ENCODE measurements at places on chromosomes 3 and 15. TPM values are rescaled to one million over a fixed set of nuclear protein-coding genes. Genes with fewer than 3 reads are reported as not detected.

GRCh38 chr3:36832406-36832805 is 68.1 kb upstream of the DCLK3 start:
- no peak for DNase-seq

DNA sequence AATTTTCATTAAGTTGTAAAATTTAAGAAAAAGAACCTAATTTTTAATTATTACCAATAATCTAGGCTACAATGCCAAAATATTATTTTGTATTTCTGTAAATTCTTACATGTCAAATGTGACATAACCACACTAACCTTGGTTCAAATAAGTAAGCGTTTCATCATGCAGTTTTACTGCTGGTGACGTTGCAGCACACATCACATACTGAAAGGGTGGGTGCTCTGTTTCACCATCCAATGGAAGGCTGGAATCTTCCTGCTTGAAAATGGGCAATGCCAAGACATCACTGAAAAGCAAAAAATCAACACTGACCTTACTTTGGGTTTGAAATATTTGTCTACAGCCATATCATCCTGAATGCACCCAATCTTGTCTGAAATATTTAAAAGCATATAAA is 14.8 kb downstream of the UBP1 start:
- DNase-seq, result no peak

CTXN2 gene
- not detected for total RNA-seq

DNA sequence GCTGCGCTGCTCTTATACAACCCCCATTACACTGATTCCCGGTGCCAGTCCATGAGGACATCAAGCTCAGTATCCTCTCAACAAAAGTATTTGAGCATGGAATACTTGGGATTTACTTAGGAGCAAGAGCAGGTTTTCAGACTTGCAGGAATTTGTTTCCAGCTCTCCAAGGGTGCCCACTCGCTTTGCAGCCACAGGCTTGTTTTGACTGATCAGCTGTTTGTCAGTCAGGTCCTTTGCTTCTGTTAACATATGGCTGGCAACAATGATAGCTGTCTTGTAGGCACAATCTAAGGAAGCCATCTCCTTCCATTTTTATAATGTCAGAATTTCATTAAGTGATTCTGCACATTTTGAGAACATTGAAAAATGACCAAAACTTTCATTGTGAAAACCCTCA is 38.2 kb upstream of the MCF2L2 start:
- DNase-seq, result no peak

CP gene
- total RNA-seq, result not detected

- no peak for DNase-seq
Measured at GRCh38 chr15:87549296-87549695, 707.2 kb downstream of the NTRK3 start.
